ENCODE measurements at places on chromosomes 16 and 17. TPM values are rescaled to one million over a fixed set of nuclear protein-coding genes. Genes with fewer than 3 reads are reported as not detected.

DNA sequence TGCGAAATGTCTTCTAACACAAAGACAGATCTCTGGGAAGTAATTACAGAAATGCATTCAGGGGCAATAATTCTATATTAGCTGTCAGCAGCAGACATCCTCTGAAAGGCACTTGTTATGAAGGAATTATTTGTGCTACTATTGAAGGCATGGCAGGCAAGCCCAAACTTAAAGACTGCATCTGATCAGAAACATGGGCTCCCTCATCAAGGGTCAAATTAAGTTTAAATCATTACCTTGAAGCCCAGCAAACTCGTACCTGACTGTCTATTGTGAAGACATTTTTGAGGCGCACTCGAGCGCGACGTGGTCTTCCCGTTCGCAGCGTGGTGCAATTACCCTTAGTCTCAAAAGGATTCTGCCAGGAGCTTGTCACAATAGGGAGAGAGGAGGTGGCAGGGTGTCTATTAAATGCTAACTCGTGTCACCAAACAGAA, 110.6 kb downstream of the ZNF423 start:
- H3K4me3 ChIP-seq = no peak overlapping the region
- H3K27me3 ChIP-seq = peaks cover 2% of the 10 kb centered on the region
- no peak overlapping the region for H3K27ac ChIP-seq
- H3K4me1 ChIP-seq = no peaks in the 10 kb centered on the region

Gene RHBDL1
- total RNA-seq = 1.8 TPM

Gene GJD3
- total RNA-seq = 0.39 TPM

DNA sequence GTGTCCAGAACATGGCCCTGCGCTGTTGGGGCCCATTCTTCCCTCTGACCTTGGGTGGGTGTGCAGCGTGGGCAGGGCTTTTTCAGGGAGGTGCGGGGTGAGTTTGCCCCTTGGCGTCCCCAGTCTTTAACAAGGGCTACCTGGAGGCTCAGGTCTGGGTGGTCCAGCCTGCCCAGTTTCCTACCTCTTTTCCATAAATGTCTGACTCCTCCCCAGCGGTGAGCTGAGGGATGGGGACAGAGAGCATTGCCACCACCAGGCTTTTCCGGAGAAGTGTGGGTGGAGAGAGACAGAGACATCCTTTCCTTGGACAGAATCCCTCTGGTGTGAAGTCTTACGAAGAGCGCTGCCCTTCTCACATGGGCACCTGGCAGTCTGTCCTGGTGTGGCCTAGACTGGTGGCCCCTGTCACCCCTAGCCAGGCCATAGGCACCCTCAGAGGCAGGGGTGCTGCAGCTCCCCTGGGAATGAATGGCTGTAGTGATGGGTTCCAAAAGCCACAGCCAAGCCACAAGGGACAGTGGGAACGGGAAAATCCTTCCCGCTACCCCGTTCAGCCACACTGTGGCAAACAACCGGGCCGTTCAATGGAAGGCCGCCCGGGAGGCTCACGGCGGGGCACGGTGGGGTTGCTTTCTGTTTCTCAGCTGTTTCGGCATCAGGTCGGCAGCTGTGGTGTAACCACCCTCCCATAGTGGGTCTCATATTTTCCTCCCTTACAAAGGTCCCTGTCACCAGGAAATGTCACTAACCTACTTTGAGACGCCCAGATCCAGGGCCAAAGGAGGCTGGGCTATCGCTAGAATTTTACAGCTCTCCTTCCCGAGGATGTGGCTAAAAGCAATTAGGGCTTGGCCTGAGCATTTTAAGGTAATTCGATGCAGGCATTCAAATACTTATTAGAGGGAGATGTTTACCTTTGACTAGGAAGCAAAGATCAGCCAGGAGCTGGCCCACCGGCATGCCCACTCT, 61.9 kb upstream of the GSE1 start:
- no peak overlapping the region for H3K4me3 ChIP-seq
- no peaks in the 10 kb centered on the region for H3K36me3 ChIP-seq
- no peak for DNase-seq
- H3K27ac ChIP-seq = no peak overlapping the region
- peaks cover 16% of the 10 kb centered on the region for H3K4me1 ChIP-seq
